ENCODE measurements at places on chromosomes 6 and 20.

DNA sequence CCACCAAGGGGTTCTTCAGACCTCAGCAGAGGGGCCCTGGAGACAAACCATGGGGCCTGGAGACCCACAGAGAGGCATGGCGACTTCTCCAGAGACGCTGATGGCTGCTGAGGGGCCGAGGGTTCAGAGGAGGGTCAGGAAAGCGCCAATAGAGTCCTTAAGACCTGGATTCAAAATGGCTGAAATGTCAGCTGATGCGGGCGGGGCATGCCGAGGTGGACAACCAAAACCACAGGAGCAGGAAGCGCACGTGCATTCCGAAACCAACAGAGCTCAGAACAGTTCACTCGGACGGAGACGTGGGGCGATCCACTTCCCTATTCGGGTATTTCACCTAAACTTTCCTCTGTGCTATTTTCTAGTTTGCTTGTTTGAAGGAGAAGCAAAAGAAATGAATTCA, 99.9 kb upstream of the RIN2 start:
- no peak for DNase-seq

- no peak for DNase-seq
Measured at GRCh38 chr6:45105170-45105820, 222.8 kb upstream of the RUNX2 start.

GRCh38 chr20:36579996-36580545, 6.7 kb downstream of the TGIF2 start:
- DNase-seq = no peak

DNA sequence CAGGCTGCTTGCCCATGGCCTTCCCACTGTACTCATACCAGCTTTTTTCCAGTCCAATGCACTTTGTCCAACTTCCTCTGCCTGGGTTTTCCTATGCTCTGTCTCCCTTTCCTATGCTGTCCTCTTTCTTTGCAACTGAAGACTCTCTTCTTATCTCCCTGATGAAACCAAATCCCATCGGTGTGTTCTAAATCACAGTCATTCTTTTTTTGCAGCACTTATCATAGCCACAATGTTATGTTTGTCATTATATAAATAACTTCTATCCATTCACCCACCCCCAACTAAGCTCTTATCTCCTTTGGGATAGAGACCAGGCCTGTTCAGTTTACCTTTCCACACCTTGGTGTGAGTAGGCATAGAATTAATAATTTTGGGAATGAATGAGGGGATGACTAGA, 121.0 kb downstream of the GPX5 start:
- DNase-seq = no peak

DNA sequence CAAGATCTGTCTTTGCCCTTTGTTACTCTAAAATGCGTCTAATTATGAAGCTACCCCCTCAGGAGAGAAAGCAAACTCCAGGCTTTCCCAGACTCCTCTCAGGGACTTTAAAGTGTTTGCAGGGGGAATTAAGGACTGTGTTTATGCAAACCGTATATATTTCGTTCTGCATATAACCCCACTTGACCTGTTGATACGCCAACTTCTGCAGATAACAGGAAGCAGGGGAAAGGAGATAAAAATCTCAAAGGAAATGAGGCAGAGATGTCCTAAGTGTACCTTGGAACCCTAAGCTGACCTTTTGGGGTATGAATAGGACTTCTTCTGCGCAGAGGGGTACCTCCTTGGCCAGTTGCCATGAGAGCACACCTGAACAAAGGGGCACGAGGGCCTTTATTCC, 8.1 kb downstream of the SYCP2L start:
- DNase-seq = no peak

DNA sequence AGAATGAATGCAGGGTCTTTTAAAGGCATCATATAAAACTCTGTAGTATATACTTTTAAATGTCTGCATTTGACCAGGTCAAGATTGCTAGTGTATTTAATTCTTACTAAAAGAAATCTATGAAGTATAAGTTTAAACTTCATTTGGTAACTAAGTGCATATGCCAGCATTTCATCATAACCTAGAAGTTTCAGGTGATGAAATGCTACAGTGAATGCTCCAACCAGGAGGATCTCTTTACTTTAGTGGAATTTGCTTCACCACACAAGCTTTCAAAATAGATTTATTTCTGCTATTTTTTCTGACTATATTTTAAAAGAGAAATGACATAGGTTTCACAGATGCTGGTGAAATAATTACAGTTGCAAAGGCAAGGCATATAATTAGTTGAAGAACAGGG, 141.9 kb downstream of the HIVEP2 start:
- no peak for DNase-seq

GRCh38 chr6:105862936-105863607, 223.1 kb upstream of the PRDM1 start:
- no peak for DNase-seq

DNA sequence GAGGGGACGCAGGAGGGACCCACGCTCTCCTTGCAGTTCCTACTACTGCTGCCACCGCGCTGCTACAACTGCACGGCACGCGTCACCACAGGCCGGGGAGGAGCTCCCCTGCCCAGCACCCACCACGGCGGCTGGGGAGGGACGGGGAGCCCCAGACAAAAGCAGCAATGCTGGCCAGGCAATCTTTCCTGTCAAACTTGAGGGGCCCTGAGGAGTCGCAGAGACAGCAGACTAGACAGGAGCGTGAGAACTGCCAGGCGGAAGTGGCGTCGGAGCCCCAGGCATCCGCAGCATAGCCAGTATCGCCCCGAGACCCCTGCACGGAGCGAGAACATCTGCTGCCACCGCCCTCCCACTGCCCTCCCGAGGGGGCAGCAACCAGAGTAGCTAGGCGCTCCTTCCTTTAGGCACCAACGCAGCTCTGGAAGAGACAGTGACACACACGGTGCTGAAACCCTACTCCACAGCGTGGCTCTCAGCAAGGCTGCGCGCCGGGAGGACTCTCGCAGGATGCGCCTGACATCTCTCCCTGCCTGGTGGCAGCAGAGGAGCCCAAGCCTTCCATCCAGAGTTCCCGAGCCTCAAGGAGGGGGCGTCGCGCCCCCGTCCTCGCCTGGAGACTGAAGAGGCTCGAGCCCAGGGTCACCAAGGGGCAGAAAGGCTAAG, 2.2 kb downstream of the TAF4 start:
- no peak for DNase-seq

- DNase-seq = no peak
Measured at GRCh38 chr6:136959471-136959891, 37.4 kb downstream of the SLC35D3 start.

DNA sequence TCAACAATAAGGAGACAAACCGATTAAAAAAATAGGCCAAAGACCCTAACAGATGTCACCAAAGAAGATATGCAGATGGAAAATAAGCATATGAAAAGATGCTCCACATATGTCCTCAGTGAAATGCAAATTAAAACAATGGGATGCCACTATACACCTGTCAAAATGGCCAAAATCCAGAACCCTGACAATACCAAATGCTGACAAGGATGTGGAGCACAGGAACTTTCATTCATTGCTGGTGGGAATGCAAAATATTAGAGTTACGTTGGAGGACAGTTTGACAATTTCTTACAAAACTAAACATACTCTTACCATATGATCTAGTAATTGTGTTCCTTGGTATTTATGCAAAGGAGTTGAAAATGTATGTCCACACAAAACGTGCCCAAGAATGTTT, 1.8 kb upstream of the ZNF184 start:
- DNase-seq = no peak

DNA sequence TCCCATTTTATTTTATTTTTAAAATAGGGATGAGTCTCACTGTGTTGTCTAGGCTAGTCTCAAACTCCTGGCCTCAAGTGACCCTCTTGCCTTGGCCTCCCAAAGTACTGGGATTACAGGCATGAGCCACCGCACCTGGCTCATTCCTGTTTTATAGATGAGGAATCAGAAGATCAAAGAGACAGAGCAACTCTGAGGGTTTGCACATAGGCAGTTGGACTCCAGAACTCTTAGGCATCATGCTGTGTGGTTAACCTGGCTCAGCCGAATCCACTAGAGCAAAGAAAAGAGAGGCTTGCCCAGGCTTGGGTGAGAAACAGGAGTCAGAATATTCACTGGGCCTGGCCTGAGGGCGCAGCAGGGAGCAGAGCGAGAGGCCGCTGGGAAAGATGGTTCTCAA, 9.4 kb downstream of the MYH7B start:
- no peak for DNase-seq

- no peak for DNase-seq
Measured at GRCh38 chr6:128131566-128131965, 230.7 kb upstream of the THEMIS start.

- DNase-seq = no peak
Measured at GRCh38 chr6:107275330-107275865, 160.1 kb upstream of the BEND3 start.

GRCh38 chr6:73236144-73236750, 11.0 kb upstream of the KHDC1L start:
- DNase-seq = no peak

GRCh38 chr6:111626441-111626840, 20.8 kb upstream of the TRAF3IP2 start:
- DNase-seq = no peak

GRCh38 chr20:2279253-2279779, 16.5 kb upstream of the TGM3 start:
- no peak for DNase-seq

DNA sequence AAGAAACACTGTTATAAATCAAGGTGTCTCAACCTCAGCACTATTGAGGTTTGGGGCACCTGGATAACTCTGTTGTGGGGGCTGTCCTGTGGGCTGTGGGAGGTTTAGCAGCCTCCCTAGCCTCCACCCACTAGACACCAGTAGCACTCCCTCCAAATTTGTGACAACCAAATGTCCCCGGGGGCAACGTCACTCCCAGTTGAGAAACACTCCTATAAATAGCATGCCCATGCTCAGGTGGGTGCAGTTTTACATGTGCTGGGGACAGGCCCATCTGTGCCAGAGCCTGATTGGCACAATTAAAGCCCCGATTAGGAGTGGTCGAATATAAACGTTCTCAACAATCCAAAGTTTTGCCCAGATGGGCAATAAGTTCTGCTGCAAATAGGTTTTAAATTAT, 78.9 kb downstream of the FAM50B start:
- DNase-seq = no peak

- no peak for DNase-seq
Measured at GRCh38 chr6:151075930-151076555, 163.7 kb upstream of the AKAP12 start.

DNA sequence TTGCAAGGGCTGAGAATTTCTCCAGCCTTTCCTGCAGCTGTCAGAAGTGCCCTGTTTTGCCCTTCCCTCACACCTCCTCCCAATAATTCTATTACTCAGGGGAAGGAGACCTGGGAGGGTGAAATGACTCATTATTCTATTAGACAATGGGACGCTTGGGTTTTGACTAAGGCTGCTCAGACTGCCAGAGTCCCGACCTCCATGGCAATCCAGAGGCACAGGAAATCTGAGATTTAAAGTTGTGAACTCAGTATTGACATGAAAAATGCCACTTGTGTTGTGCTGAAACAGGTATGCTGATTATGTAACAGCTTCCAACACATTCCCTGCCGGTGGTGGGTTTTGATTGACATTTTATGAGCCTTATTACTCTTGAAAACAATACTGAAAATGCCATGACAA, 625.9 kb upstream of the FLRT3 start:
- no peak for DNase-seq

DNA sequence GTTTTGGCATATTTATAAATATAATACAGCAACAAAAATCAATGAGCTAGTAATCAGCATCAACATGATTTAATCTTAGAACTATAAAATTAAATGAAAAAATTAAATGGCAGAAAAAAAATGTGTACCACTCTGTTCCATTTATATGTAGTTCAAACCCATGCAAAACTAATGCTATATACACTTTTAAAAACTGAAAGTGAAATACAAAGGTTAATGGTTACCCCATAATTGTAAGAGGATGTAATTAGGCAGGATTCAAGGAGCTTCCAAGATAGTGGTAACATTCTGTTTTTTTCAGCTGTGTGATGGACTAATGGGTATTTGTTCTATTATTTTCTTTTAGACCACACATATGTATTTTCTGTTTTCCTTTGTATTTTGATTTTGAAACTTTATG, 492.1 kb downstream of the UTRN start:
- no peak for DNase-seq

- DNase-seq = no peak
Measured at GRCh38 chr20:21202259-21202658, 76.4 kb downstream of the KIZ start.

- no peak for DNase-seq
Measured at GRCh38 chr20:23939641-23940040, 48.9 kb downstream of the GGTLC1 start.

DNA sequence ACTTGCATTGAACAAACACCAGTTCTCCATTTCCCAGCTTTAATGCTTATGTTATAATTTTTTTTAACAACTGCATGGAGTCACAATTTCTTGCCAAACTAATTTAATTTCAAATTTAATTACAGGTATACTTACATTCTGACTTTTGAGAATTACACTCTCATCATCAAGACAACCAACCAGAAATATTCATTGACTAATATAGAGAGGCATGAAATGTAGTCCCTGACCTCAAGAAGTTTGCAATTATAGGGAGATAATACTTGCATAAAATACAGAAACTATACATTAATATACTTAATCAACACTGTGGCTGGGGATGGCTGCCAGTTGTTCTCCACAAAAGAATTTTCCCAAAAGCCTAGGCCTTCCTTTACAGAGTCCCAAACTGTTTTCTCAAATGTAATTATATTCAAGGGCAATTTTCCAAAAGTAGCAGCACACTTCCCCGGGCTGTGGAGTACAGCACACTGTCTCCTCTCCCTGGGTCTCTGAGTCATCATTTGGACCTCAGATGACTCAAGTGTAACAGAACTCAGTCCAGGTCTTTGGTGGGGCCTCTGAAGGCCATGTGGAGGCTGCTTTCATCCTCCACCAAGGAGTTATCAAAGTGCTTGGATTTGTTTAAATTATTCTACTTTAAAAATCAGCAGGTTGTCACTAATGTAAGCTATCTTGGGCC, 114.1 kb downstream of the KIF16B start:
- DNase-seq = no peak

GRCh38 chr6:33997265-33997664, 148.6 kb downstream of the GRM4 start:
- DNase-seq = no peak

GRCh38 chr20:47668313-47669151, 116.7 kb downstream of the SULF2 start:
- DNase-seq = no peak

GRCh38 chr6:34580707-34581560, 24.8 kb upstream of the SPDEF start:
- no peak for DNase-seq

DNA sequence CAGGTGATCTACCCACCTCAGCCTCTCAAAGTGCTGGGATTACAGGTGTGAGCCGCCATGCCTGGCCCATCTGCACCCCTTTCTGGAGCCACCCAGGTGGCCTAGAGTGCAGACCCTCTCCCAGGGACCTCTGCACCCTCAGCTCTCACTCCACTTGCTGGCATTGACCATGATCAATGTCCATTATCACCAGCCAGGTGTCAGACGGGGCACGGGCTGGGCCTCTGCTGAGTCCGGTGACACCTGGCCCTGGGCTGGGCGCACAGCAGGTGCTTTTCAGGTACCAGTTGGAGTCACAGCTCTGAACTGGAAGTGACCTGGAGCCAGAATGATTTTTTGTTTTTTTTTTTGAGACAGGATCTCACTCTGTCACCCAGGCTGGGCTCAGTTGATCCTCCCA, 91.8 kb upstream of the PMEPA1 start:
- no peak for DNase-seq

All from activated effector memory CD4-positive, alpha-beta T cell treated with Interleukin-2 at 50 U/mL for 16 hours (primary cell).